Stimulated activated CD4-positive, alpha-beta T cell treated with anti-CD3 and anti-CD28 coated beads, Interleukin-12 subunit alpha, Interleukin-12 subunit beta, amount 100 ng/mL, for 4 hours (primary cell): ENCODE measurements at places on chromosomes 5 and 9.

DNA sequence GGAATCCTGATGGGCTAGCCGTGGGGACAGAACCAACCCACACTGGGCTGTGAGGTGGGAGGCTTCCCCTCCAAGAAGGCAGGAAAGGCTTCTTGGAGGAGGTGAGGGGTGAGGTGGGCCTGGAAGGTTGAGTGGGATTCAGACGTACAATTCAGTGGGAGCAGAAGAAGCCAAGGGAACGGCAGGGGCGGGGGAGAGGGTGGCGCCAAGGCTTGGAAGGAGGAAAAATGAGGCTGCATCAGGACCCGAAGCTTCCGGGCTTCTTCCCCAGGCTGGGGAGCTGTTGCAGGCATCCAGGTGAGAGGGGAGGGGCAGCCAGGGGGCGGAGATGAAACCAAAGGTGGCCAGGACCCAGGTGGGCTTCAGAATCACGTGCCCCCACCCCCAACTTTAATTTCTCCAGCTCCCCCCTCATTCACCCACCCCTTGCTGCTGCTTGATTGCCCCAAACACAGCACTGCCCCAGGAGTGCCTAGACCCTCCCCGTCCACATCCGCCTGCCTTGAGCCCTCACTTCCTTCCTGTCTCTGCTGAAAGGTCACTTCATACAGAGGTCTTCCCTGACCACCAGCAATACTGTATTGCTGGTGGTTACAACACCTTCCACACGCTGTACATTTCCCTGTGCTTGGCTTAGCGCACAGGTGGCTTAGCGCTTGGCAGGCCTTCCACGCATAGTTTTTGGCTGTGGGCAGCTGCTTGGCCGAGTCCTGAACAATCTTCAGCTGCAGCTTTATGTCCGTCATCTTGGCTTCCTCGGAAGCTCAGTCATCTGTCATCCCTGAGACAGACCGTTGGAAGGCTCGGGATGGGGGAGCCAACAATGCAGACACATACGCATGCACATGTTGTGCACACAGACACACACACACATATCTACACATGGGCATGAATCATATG lies 193.5 kb downstream of the RGS3 start:
- DNase-seq = no peak

- DNase-seq = no peak
Measured at GRCh38 chr5:59559323-59559722, 334.2 kb downstream of the PDE4D start.

GRCh38 chr5:110852053-110852452 lies 113.2 kb downstream of the SLC25A46 start:
- DNase-seq = no peak

GRCh38 chr5:91098541-91098940 lies 284.6 kb downstream of the ARRDC3 start:
- DNase-seq = no peak

- no peak for DNase-seq
Measured at GRCh38 chr9:113742878-113743277, 133.2 kb upstream of the ZNF618 start.

DNA sequence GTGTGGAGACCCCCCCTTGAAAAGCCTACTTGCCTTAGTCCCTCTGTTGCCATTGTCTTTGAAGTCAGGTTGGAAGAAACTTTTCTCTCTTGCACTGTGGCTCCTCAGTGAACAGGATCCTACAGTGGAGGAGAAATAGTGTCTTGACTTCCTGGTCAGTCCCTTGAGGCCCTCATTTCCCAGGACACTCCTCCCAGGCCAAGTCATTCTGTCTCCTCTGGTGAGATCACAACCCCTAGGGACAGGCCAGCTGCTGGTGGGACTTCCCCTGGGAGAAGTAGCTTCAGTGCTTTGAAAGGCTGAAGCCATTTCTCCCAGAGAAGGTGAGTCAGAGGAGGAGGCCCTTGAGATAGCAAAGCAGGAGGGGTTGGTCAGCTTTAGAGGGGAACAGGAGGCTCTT lies 10.1 kb upstream of the GRIA1 start:
- DNase-seq = no peak

GRCh38 chr5:136666970-136667620 lies 301.8 kb upstream of the TRPC7 start:
- no peak for DNase-seq

DNA sequence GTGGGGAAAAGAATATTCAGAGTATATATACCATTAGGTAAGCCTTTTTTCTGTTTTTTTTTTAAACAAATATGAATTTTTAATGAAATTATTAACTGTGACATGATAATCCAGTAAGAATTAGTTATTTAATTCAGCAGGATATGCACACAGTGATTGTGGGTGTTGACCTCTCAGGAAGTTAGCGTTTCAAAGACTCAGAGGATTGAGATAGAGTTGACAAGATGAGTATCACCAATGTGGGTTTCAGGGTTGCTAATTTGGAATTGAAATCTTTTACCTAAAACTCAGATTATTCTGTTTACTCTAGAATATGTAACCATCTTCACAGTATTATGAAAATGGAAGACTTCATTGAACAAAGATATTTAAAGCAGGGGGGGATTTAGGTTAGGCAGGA lies 56.2 kb downstream of the FOCAD start:
- DNase-seq = no peak

DNA sequence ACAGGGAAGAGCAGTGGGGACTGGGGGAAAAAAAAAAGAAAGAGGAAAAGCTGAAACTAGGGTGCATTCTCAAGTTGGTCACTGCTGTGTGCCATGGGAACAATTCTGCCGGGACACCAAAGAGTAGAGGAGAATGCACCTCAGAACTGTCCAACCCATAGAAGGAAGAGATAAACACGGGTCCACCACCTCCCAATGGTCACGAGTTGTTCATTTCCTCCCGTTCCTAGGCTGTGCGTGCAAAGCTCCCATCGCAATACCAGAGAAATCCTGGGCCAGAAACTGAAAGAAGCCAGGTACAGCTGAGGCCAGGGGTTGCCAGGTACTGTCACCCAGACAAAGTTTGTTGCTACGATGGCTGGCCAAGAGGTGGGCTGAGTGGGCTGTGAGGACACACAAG lies 236.9 kb upstream of the ANKRD55 start:
- no peak for DNase-seq

GRCh38 chr9:73863924-73864323 lies 633.2 kb upstream of the RORB start:
- no peak for DNase-seq

DNA sequence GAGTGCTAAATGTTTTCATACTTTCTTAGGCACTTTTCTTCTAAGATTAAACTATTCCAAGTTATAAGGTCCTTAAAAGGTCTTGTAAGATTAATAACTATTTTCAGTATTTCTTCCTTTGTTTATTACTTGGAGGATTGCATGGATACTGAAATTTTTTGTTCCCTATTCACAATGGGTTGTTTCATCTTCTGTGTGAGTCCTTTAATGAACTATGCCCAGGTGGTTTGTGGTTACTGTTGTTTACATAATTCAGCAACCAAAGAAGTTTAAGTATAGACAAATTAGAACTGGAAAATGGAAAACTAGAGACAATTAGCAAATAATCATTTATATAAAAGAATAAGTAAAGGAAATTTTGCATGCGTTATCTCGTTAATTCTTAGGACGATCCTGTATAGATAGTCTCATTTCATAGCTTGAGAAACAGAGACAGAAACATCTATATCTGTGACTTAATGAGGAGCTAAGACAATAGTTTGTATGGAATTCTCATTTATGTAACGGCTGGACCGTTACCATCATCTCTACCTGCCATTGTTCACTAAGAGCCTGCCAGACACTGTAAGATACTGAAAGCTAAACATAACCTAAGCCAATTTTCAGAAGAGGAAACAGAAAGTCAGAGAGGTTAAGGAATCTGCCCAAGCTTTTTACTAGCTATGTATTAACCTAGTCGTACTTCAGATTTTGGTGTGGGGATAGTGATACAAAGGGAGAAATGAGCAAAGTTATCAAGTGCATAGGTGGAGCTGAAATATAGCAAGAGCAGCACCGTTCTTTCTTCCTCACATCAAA lies 148.2 kb downstream of the PAM start:
- no peak for DNase-seq

GRCh38 chr9:28938981-28939380 lies 1365.7 kb upstream of the C9orf72 start:
- DNase-seq = no peak

- DNase-seq = no peak
Measured at GRCh38 chr5:90548069-90548593, 10.5 kb upstream of the ADGRV1 start.

GRCh38 chr5:1278216-1278615 lies 16.7 kb downstream of the TERT start:
- no peak for DNase-seq

GRCh38 chr9:110531776-110532175 lies 47.8 kb downstream of the SVEP1 start:
- DNase-seq = no peak

DNA sequence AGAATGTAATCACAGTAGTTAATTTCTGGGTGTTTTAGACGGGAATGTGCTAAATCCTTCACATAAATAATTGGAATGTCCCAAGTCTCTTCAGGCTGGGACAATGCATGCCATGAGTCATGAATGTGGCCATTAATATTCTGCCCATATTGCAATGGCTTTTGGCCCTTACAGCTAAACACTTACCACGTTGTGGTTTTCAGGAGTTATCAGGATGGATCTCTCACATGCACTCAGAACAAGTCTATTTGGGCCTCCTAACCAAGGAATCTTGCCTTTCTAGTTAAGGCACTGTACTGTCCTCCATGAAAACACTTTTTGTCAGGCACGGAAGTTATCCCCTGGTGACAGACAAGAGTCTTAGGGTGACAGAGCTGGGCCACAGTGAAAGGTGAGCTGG lies 32.7 kb downstream of the PKD2L2 start:
- DNase-seq = no peak

GRCh38 chr9:71916834-71917534 lies 5.5 kb downstream of the C9orf85 start:
- DNase-seq = no peak

DNA sequence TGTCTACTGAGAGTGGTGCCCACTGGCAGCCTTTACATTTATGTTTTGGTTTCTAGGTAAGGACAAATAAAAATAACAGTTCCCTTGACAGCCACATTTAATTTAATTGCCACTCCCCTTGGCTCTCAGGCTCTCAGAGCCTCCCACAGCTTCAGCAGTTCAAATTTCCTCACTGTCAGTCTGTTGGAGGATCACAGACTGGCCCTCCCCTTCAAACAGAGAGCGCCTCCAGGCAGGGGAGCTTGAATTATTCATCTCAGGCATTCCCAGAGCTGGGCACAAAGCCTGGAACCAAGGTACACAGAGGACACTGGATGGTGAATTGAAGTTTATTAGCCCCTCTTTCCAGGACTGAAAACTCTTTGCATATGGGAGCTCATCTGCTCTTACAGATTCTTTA lies 407.7 kb downstream of the SPOCK1 start:
- DNase-seq = no peak

DNA sequence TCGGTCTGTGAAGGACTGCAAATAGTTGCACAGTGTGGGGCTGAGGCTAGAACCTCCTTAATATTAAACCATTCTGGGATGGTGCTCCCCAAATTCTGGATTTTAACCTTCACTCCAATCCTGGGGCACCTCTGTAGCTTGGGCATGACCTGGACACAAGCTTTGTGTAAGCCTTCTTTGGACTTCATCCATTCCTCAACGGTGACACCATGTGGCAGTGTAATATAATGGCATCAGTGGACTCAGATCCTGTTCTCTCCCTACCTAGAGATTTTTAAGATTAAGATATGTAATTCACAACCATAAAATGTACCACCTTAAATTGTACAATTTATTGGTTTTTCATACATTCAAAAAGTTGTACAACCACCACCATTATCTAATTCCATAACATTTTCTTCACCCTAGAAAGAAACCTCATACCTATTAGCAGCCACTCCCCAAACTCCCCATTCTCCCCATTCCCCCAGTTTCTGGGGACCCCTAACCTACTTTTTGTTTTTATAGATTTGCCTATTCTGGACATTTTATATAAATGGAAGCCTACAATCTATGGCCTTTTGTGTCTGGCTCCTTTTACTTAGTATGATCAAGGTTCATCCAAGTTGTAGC lies 4.8 kb upstream of the PLGRKT start:
- no peak for DNase-seq

- DNase-seq = no peak
Measured at GRCh38 chr5:146699664-146700418, 178.7 kb downstream of the PPP2R2B start.

- DNase-seq = no peak
Measured at GRCh38 chr5:32461441-32462120, 17.0 kb upstream of the ZFR start.

DNA sequence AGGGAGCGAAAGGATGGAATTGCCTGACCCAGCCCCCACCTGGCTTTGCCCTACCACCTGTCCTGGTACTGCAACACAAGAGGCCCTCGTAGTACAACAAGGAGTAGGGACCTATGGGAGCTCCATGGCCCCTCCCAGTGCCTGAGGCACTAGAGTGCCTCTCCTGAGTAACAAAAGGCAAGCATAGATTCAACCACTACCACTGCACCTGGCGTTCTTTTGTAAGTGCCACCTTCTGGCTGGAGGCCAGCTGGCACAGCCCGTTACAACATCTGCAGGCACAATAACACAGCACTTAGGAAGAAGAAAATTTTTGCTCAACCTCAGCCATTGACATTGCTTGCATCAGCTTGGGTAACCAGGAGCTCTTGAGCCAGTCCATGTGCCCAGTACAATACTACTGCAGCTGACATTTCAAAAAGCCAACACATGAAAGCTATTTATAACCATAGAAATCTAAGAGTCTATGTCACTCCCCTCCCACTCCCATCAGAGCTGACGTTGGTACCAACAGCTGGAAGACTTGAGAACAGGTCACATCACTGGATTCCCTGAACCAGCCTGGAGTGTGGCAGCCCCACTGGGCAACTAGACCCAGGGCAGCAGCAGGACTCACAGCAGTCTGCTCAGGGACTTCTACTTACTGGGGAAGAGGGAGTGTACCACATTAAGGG lies 17.7 kb upstream of the FAM174A start:
- no peak for DNase-seq

DNA sequence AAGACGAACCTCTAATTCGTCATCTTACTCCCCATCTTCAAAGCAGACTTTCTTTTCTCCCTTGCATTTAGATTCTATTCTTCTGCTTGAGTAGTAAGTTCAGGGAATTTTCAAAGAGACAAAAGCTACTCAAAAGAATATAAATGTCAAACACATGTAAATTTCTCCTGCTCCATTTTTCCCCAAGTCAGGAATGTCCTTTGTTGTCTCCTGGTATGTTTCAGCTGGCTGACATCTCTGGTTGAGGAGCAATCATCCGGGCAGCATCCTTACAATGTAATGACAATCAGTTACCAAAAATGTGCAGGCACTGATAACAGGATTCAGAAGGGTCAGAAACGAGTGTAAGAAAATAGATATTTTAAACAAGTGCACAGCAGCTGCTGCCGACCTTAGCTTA lies 47.6 kb upstream of the PPP1R2B start:
- no peak for DNase-seq

GRCh38 chr5:62126090-62126489 lies 179.9 kb upstream of the KIF2A start:
- DNase-seq = no peak
